ENCODE measurements at places on chromosomes 7 and 10.

DNA sequence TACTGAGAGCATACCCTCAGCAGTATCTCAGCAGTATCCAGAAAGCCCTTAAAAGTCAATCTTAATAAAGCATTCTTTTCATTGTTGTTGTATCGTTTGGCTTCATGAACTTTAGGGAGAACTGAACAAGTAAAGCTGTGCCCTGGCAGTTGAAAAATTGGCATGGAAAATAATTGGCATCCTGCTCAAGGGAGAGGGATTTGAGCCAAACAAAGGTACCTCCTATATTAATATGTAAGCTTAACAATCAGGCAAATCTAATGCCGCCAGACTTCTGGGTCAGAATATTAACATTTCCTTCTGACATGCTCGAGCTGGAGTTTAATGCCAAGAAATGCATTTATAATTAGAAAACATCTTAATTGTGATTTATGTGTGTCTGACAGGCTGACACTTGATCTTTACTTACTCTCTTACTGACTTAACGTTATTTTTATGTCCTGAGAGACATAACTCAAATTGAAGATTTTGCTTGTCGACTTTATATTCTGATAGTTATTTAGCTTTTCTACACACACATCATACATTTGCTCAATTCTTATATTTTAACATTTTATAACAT, 42.1 kb upstream of the PCDH15 start:
- DNase-seq = no peak

- no peak for DNase-seq
These were observed 54.6 kb downstream of the HACD1 start for GRCh38 chr10:17562614-17563013.

DNA sequence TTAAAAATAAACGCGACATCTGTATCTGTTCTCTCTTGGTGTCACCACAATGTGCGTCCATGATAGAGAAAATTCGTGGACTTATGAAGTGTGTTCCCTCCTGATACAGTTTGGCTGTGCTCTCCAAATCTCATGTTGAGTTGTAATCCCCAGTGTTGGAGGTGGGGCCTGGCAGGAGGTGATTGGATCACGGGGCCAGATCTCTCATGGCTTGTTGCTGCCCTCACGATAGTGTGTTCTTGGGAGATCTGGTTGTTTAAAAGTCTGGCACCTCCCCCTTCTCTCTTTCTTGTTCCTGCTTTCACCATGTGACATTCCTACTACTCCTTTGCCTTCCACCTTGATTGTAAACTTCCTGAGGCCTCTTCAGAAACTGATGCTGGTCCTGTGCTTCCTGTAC, 229.4 kb upstream of the MYO3A start:
- DNase-seq = no peak

GRCh38 chr10:126609566-126609965, 60.9 kb downstream of the C10orf90 start:
- no peak for DNase-seq

- no peak for DNase-seq
These were observed 163.6 kb downstream of the GALNT11 start for GRCh38 chr7:152189061-152189460.

DNA sequence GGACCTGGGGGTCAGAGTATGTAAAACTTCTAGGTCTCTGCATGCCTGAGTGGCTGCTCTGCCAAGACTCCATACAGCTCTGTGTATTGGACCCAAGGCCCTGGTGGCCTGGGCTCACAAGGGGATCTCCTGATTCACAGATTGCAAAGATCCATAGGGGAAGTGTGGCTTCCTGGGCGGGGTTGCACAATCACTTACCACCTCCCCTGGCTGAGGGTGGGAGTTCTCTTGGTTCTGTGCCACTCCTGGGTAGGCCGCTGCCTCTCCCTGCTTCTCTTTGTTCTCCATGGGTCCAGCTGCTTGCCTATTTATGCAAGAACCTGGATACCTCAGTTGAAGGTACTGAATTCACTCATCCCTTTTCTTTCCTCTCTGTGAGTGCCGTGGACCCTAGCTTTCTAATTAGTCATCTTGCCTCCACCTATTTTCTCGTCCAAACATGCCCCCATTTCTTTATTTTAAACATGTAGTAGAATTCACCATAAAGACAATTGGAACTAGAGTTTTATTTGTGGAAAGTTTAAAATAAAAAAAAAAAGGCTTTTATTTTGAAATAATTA, 18.5 kb upstream of the AGR3 start:
- no peak for DNase-seq

DNA sequence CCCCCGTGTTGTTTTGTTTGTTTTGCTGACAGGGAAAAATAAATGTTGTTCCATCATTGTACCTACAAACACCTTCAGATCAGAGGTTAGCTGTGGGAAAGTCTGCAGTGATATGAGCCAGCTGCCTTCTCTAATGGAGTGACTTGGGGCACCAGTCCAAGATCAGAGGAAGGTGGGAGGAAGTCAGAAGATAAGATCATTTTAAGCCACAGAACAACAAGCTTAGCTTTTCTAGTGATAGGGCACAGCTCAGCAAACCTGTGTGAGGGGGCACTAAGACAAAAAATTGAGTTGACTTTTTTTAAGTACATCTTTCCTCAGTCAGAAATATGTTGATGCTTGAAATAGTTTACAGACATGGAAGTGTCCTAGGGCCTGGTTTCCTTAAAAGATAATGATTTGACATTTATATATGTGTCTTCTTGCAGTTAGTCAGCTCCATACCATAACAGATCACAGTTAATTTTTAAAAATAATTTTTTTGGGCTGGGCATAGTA, 240.3 kb upstream of the KAT6B start:
- DNase-seq = no peak

DNA sequence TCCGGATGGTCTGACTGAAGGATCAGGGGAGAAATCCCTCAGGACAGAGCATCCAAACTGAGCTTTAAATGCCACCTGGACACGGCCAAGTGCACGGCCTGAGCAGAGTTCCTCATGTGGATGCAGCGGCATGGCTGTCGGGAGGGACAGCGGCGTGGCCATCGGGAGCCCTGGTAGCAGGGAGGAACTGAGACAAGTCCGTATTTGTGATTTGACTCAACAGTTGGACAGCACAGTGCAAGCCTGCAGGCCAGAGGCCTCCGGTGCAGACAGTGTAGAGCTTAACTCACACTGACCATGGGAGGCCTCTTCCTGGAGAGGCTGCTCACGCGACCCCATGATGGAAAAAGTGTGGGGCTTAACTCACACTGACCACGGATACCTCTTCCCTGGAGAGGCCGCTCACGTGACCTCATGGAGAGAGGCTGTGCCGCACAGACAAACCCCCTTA, 207.4 kb downstream of the DIP2C start:
- no peak for DNase-seq

- no peak for DNase-seq
These were observed 60.1 kb downstream of the ZNF783 start for GRCh38 chr7:149321978-149322541.

GRCh38 chr7:107661081-107661864, 645 bp downstream of the SLC26A4 start:
- peak; percentile 27 for DNase-seq

- no peak for DNase-seq
These were observed 596.0 kb upstream of the TPK1 start for GRCh38 chr7:145431834-145432233.

GRCh38 chr10:79159785-79160184, 91.0 kb downstream of the ZMIZ1 start:
- DNase-seq = no peak

GRCh38 chr7:44145969-44146911, 5.1 kb upstream of the MYL7 start:
- DNase-seq = peak; percentile 48

DNA sequence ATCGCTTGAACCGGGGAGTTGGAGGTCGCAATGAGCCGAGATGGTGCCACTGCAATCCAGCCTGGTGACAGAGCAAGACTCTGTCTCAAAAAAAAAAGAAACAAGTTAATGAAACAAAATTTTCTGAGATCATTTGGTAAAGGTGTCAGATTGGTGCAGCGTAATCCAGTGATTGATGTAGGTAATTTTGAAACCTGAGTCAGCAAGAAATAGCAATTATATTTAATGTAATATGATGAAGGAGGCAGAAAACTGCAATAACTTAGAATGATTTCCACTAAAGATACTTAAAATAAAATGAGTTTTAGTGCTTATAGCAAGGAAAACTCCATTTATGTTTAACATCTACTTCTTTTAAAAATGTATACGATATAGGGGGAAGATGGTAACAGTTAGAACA, 1049.8 kb upstream of the C7orf33 start:
- DNase-seq = no peak
